ENCODE measurements at places on chromosomes 5 and 9. TPM values are rescaled to one million over a fixed set of nuclear protein-coding genes. Genes with fewer than 3 reads are reported as not detected.

The PWWP2A gene
- total RNA-seq: 22.7 TPM

DNA sequence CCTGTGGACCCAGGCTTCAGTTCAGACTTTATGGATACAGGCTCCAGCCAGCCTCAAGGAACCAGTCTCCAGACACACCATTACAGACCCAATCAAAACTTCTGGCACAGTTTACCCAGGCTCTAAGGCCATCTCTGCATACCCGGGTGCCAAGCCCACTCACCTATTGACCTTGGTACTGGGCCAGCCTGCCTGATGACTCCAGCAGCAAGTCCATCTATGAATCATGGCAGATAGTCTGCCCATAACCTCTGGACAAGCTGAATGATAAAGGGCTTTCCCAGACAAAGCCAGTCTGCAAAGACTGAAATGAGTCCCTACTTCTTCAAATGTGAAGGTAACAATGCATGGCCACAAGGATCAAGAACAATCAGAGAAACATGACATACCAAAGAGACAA is 1327.1 kb upstream of the C9orf72 start:
- no peak for DNase-seq
- no peaks in the 10 kb centered on the region for H3K27me3 ChIP-seq
- no peaks in the 10 kb centered on the region for H3K4me1 ChIP-seq
- H3K27ac ChIP-seq: no peak overlapping the region
- H3K4me3 ChIP-seq: no peak overlapping the region

GRCh38 chr5:149215478-149216090 is 56.1 kb upstream of the AFAP1L1 start:
- H3K36me3 ChIP-seq: no peaks in the 10 kb centered on the region
- H3K27me3 ChIP-seq: peaks cover 10% of the 10 kb centered on the region
- no peaks in the 10 kb centered on the region for H3K4me1 ChIP-seq

DNA sequence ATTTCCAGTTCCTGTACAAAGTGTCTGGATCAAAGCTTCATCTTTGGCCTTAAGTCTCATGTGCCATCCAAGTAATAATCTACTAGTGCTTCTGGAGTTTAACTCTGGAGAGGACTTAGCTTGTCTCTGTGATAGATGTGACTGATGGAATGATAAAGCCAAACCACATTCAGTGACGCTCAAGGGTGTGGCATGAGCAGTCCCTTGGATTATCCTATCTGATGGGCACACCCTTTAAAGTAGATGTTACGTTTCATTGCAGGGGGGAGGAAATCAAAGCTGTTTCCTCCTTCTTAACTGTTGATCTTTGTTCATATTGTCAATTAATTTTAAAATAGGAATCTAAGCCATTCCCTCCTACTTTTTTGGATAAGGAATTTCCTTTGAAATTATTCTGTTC is 8.5 kb upstream of the EGFLAM start:
- no peaks in the 10 kb centered on the region for H3K36me3 ChIP-seq
- H3K4me3 ChIP-seq: no peak overlapping the region
- H3K27ac ChIP-seq: no peak overlapping the region
- no peaks in the 10 kb centered on the region for H3K4me1 ChIP-seq

GRCh38 chr5:107232788-107233187 is 437.9 kb downstream of the EFNA5 start:
- no peak overlapping the region for H3K4me3 ChIP-seq
- peaks cover 2% of the 10 kb centered on the region for H3K27me3 ChIP-seq
- H3K27ac ChIP-seq: no peak overlapping the region

The OSTF1 gene
- 87.5 TPM for total RNA-seq

GRCh38 chr9:86983249-86983619 is 35.9 kb upstream of the GAS1 start:
- H3K27ac ChIP-seq: no peak overlapping the region
- no peak for DNase-seq
- H3K36me3 ChIP-seq: no peaks in the 10 kb centered on the region
- no peaks in the 10 kb centered on the region for H3K27me3 ChIP-seq
- H3K4me3 ChIP-seq: no peak overlapping the region

The CD14 gene
- total RNA-seq: 0.39 TPM

GRCh38 chr9:88818495-88819201 is 172.6 kb upstream of the S1PR3 start:
- H3K27me3 ChIP-seq: peaks cover 41% of the 10 kb centered on the region
- no peaks in the 10 kb centered on the region for H3K4me1 ChIP-seq
- no peak for DNase-seq

DNA sequence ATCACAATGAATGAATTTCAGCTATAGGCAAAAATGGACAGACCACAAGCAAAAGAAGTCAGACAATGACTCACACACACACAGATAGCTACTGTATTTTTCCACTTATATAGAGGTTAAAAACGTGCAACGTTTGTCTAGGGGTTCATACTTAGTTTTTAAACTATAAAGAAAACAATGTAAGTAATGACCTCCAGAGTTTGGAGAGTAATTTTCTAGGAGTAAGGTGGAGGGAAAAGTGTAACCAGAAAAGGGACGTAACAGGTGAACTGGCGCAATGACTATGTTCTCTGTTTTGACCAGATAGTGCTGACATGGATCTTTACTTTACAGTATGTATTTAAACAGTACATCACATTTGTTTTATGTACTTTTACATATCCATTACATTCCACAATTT is 51.1 kb downstream of the FNIP1 start:
- peaks cover 41% of the 10 kb centered on the region for H3K36me3 ChIP-seq
- no peak overlapping the region for H3K27ac ChIP-seq

The FIBCD1 gene
- total RNA-seq: not detected

The TMEM252 gene
- not detected for total RNA-seq

- no peaks in the 10 kb centered on the region for H3K4me1 ChIP-seq
- H3K36me3 ChIP-seq: no peaks in the 10 kb centered on the region
- H3K27me3 ChIP-seq: no peaks in the 10 kb centered on the region
- DNase-seq: no peak
Measured at GRCh38 chr5:2282034-2282690, 399.4 kb upstream of the IRX4 start.

The NR2F1 gene
- total RNA-seq: not detected

- H3K4me1 ChIP-seq: no peaks in the 10 kb centered on the region
- no peak for DNase-seq
- no peak overlapping the region for H3K27ac ChIP-seq
- H3K36me3 ChIP-seq: no peaks in the 10 kb centered on the region
- H3K4me3 ChIP-seq: no peak overlapping the region
Measured at GRCh38 chr5:15441433-15442192, 58.4 kb upstream of the FBXL7 start.

The UBE2R2 gene
- 44.1 TPM for total RNA-seq

DNA sequence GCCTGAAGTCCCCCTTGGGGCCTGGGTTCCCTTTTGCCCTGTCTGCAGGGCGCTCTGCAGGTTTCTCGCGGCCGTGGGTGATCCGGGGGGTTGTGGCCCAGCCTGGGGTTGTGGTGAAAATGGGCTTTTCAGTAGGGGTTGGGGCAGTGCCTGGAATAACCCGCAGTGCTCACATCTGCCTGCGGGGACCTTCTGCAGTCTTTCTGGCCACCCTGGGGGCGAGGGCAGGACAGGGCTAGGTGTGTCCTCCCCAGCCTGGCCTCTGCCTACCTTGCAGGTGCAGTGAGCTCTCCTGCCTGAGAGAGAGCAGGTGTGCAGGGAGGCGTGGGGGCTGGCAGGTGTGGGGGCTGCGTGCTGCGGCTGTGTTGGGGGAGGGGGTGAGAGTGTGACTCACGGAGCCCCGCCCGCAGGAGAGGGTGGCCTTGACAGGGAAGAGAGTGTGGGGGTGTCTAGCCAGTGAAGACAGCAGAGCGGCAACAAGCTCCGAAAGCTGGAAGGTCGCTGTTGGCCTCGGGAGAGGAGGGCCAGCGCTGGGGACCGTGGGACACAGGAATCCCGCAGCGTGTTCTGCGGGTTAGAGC is 131.4 kb downstream of the MRPL36 start:
- H3K27ac ChIP-seq: no peak overlapping the region
- no peak for DNase-seq
- peaks cover 7% of the 10 kb centered on the region for H3K4me1 ChIP-seq
- peaks cover 60% of the 10 kb centered on the region for H3K27me3 ChIP-seq

DNA sequence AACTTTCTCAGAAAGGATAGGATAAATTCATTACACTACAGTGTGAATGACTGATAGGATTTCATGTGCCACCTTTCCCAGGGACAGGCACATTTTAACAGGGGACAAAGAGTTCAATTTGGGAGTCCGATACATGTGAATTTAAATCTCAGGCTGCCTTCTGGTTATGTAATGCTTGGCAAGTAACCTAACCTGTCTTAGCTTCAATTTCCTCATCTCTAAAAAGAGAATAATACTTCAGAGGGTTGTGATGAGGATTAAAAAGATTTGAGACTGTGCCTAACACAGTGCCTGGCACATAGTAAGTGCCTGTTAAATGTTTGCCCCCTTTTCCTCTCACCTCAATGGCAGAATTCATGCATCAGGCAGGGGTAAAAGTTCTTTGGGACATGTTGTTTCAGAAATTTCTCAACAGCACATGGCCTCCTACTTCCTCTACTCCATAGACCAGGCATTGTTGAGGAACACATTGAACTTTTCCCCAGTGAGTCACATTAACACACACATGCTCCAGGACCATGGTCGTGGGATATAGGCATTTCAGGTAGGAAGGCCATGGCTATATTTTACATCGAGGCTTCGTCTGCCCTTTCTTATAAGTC is 94.6 kb upstream of the EGFLAM start:
- H3K4me3 ChIP-seq: no peak overlapping the region
- no peaks in the 10 kb centered on the region for H3K27me3 ChIP-seq
- no peak for DNase-seq
- no peak overlapping the region for H3K27ac ChIP-seq
